ENCODE measurements at places on chromosomes 7 and 10. TPM values are rescaled to one million over a fixed set of nuclear protein-coding genes. Genes with fewer than 3 reads are reported as not detected.
A peak's percentile ranks its signal among the peaks of the same experiment; 100 is the strongest.

DNA sequence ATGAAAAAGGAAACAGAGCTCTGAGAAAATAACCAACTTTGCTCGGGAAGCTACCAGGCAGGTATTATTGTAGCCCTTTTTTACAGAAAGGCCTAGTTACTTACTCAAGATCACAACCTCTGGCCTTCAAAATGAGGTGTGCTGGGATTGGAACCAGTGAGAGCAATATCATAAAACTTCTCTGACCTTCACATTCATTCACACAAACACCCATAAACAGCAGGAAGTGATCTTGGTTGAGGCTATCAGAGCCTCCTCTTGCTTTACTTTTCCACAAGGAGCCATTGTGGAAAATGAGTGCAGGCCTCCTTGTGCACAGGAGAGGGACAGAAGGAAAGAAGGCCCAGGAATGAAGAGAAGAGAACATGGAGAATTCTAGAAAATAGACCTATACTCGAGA is 204.5 kb upstream of the NPVF start:
- no peaks in the 10 kb centered on the region for H3K4me1 ChIP-seq
- no peaks in the 10 kb centered on the region for H3K36me3 ChIP-seq
- H3K27me3 ChIP-seq: no peaks in the 10 kb centered on the region
- no peak overlapping the region for H3K4me3 ChIP-seq

DNA sequence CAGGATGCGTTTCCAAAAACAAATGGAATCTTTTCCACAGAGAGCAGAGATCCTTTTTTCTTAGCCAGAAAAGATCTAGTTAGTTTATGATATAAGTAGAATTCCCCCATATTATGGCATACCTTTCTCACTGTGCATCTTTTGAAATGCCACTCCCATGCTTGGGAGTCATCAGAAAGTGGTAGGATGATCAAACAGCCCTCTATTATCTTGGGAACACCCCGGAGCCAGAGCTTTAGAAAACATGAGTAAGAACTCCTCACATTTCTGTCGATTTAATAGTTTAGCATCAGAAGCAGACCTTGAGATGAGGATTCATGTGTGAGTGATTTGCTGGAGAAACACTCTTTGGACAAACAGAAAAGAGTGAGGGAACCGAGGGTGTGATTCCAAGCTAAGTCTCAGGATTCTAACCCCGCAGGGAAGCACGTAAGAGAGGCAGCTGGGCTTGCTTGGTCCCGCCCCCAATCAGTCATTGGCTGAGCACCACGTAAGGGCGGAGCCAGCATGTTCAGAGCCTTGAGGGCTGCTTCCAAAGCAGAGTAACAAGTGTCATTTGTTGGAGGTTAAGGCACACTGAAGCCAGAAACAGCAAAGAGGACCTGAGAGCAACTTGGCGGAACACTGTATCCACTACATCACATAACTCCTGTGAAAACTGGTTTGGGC is 43.7 kb upstream of the NXPH1 start:
- H3K4me1 ChIP-seq: no peaks in the 10 kb centered on the region
- peak; percentile 31 for DNase-seq
- H3K36me3 ChIP-seq: no peaks in the 10 kb centered on the region
- no peaks in the 10 kb centered on the region for H3K27me3 ChIP-seq

Gene NAT16
- total RNA-seq: not detected

Gene AKR1C8
- not detected for total RNA-seq

Gene RBP3
- total RNA-seq: not detected

- no peak overlapping the region for H3K4me3 ChIP-seq
- no peaks in the 10 kb centered on the region for H3K27me3 ChIP-seq
- no peaks in the 10 kb centered on the region for H3K4me1 ChIP-seq
- H3K36me3 ChIP-seq: no peaks in the 10 kb centered on the region
- H3K27ac ChIP-seq: no peak overlapping the region
- DNase-seq: no peak
Measured at GRCh38 chr7:44194069-44194468, 4.8 kb upstream of the GCK start.

Gene HTR5A
- not detected for total RNA-seq

Gene FAM131B
- total RNA-seq: 10.6 TPM

DNA sequence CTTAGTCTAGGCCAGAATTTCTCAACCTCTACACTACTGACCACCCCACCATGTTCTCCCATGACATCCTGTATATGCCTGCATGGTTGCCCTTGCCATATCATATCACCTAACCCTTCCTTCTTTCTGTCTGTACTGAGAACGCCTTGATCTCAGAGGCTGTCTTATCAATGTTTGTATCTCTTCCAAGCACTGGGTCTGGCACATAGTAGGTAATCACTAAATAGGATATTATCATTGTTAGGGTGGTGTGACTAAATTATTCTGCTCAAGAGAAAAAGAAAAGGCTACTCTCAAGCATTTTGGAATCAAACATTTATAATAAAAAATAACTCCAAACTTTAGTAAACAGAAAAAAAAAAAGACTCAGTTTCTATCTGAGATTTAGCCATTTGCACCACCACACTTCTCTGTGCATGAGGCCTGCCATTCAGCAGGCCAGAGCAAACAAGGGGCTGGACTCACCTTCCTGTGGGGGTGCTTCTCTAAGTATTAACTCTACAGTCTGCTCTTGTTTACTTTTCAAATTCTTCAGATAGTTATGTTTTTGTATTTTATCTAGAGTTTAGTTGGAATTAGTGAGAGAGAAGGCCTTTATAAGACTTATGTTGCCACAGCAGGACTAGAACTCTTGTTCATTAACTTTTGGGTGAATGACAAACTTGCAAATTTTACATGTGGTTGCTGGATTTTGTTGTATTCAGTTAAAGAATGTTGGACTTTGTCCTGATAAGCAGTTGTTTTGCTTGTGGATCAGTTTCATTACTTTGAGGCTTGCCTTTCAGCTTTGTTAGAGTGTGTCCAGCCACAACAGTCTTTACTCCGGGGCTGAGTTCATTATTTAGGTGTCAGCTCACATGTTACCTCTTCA is 5.4 kb downstream of the AGBL3 start:
- peak overlapping the region; percentile 52 for H3K27ac ChIP-seq
- H3K4me3 ChIP-seq: no peak overlapping the region
- H3K4me1 ChIP-seq: peaks cover 2% of the 10 kb centered on the region
- H3K36me3 ChIP-seq: no peaks in the 10 kb centered on the region
- DNase-seq: no peak

GRCh38 chr7:4707980-4708411 is 25.9 kb downstream of the FOXK1 start:
- no peak for DNase-seq
- peaks cover 16% of the 10 kb centered on the region for H3K4me1 ChIP-seq
- H3K36me3 ChIP-seq: no peaks in the 10 kb centered on the region

DNA sequence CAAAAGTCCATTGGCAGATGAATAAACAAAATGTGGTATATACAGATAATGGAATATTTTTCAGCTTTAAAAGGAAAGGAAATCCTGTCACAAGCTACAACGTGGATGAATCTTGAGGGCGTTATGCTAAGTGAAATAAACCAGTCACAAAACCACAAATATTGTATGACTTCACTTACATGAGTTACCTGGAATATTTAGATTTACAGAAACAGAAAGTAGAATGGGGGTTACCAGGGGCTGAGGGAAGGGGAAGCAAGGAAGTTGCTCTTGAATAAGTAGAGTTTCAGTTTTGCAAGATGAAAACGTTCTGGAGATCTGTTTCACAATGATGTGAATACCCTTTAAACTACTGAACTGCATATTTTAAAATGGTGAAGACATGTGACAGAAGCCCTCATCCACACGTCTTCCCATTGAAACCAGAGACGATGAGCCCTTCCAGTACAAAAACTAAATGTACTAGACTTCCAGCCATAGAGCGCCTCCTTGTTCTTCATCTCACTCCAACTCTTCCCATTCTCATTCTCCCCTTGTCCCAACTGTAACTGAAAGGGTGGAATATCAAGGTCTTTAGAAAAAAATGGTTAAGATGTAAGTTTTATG is 62.4 kb downstream of the MICU1 start:
- no peak overlapping the region for H3K4me3 ChIP-seq
- no peaks in the 10 kb centered on the region for H3K36me3 ChIP-seq
- H3K4me1 ChIP-seq: no peaks in the 10 kb centered on the region

DNA sequence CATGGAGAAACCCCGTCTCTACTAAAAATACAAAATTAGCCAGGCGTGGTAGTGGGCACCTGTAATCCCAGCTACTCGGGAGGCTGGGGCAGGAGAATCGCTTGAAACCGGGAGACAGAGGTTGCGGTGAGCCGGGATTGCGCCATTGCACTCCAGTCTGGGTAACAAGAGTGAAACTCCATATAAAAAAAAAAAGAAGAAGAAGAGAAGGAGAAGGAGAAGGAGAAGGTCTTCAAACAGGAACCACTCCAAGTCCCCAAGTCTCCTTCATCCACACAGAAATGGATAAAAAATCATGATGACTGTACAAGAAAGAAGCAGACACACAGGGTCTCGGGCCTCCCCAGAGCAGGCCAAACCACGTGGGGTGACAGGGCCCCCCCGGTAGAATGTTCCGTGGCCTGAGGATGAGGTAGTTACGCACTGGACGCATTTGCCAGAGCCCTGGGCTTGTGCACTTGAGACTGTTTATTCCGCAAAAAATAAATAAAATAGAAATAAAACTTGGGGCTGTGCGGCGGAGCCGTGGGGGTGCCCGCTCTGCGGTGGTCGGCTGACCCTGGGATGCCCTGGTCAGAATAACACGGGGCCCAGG is 15.8 kb downstream of the VENTX start:
- no peaks in the 10 kb centered on the region for H3K36me3 ChIP-seq
- H3K4me1 ChIP-seq: no peaks in the 10 kb centered on the region
- DNase-seq: no peak

- H3K27me3 ChIP-seq: no peaks in the 10 kb centered on the region
- H3K27ac ChIP-seq: no peak overlapping the region
- no peaks in the 10 kb centered on the region for H3K36me3 ChIP-seq
- no peak for DNase-seq
Measured at GRCh38 chr10:1362589-1363445, 306.6 kb downstream of the WDR37 start.

Gene SLC18A3
- not detected for total RNA-seq

GRCh38 chr10:21758239-21758638 is 224.2 kb downstream of the MLLT10 start:
- no peaks in the 10 kb centered on the region for H3K27me3 ChIP-seq
- DNase-seq: no peak
- no peak overlapping the region for H3K4me3 ChIP-seq
- H3K36me3 ChIP-seq: no peaks in the 10 kb centered on the region

DNA sequence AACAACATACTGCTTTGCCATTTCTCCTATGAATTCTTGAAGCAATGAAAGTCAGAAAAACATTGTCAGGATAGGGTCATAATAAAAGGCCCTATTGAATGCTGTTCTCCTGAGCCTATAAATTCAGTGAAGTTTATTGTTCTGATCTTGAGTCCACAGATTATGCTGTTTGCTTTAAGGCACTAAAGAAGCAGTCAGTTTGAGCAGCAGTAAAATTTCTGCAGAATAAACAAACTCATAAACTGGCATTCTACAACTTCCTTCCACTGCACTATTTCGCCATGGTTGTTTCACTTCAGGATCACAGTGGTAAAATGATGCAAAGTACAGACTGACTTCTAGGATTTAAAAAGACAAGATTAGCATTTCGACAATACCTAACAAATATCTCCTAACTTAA is 503.2 kb downstream of the SH2D4B start:
- no peaks in the 10 kb centered on the region for H3K27me3 ChIP-seq
- H3K36me3 ChIP-seq: no peaks in the 10 kb centered on the region
- DNase-seq: no peak
- no peaks in the 10 kb centered on the region for H3K4me1 ChIP-seq
- no peak overlapping the region for H3K4me3 ChIP-seq
- no peak overlapping the region for H3K27ac ChIP-seq

DNA sequence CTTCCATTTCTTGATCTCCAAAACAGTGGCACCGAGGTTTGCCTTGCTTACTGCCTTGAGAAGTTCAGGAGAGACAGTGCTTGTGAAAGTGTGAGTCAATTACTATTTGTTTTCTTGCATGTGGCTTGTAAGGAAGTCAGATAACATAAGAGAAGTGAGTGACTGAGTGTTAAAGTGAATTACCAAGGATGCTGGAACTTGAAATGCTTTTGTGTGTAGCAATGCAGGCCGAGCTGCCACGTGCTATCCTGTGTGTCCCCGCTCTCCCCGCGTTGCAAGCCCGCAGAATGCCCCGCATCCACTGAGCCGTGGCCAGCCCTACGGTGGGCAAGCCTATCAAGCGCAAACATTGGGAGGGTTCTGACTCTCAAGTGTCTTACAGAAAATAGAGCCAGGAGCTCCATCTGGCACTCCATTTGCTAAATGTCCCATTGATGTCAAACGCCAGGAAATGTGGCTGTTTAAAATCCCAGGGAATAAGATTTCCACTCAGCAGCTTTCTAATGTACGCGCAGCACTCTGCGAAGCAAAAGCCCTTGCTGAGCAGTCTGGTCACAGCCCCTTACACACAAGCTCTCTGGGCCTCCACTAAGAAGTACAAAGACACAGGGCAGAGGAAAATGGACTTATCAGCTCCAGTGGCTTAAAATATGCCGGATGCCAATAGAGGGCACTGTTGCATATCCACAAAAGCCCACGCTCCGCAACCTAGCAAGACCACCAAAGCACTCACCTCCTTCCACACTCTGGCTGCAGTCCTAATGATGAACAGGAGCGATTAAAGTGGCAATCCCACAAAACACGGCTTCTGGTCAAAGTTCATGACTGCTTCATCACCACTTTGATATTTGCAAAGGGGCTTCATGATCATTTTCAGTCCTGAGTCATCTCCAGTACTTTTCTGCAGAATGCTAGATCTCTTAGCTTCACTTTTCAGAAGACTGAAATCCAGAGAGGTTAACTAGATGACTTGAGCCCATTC is 158.0 kb upstream of the ITGB1 start:
- no peak overlapping the region for H3K27ac ChIP-seq
- DNase-seq: peak; percentile 23
- H3K4me3 ChIP-seq: no peak overlapping the region
- no peaks in the 10 kb centered on the region for H3K36me3 ChIP-seq
- H3K27me3 ChIP-seq: no peaks in the 10 kb centered on the region

Gene TUBB8
- total RNA-seq: not detected

DNA sequence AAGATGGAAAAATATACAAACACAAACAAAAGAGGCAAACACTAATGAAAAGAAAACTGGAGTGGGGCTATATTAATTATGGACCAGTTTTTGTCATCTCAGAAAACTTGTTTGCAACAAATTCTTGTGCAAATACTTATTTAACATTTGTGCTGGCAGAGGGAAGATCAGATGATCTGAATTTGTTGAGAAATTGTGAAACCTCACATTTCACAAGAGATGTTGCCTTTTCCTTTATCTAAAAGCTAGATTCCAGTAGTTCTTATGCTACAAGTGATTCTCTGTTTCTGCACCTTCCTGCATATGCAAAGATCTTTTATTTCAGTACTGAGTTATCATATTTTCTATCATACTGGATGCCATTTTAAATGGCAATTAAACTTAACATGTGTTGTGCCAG is 320.7 kb downstream of the SUGCT start:
- H3K36me3 ChIP-seq: no peaks in the 10 kb centered on the region
- no peaks in the 10 kb centered on the region for H3K4me1 ChIP-seq
- H3K27me3 ChIP-seq: no peaks in the 10 kb centered on the region

Gene C10orf67
- total RNA-seq: not detected

GRCh38 chr10:104487794-104488438 is 134.3 kb downstream of the CFAP58 start:
- H3K27ac ChIP-seq: no peak overlapping the region
- H3K36me3 ChIP-seq: no peaks in the 10 kb centered on the region
- H3K27me3 ChIP-seq: no peaks in the 10 kb centered on the region
- no peak overlapping the region for H3K4me3 ChIP-seq

Gene TMEM140
- total RNA-seq: 18.4 TPM

Gene LMBR1
- total RNA-seq: 135 TPM

Gene NPSR1
- not detected for total RNA-seq

Data from uterus (tissue), 4 donors.